ENCODE measurements at places on chromosomes 3 and 15. TPM values are rescaled to one million over a fixed set of nuclear protein-coding genes. Genes with fewer than 3 reads are reported as not detected.

ZNF860 gene
- total RNA-seq = 0.19 TPM

EFCC1 gene
- total RNA-seq = 0.37 TPM

GREM1 gene
- not detected for total RNA-seq

GP9 gene
- not detected for total RNA-seq

SLC38A3 gene
- total RNA-seq = not detected

CPLX3 gene
- 0.09 TPM for total RNA-seq

DNA sequence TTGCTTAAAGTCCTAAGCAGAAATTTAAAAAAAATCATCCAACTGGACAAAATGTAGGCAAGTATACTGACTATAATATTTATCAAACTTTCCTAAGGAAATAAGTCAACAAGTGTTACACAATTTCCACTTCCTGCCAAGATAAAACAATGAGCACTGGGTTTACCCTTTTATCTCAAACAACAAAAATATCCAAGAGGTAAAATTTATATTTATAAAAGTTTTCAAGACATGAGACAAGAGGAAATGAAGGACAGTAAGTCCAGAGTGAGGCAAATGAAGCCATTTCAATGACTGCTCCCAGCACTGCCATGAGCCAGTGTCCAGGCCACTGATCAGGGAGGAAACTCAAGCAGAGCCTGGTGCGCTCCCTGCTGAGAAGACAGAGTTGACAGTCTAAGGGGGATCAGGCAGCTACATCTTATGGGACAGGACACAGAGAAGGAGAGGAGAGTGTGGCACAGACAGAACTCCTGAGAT, 439.4 kb downstream of the RAP2B start:
- H3K27ac ChIP-seq = no peak overlapping the region
- no peaks in the 10 kb centered on the region for H3K27me3 ChIP-seq
- H3K36me3 ChIP-seq = no peaks in the 10 kb centered on the region
- no peaks in the 10 kb centered on the region for H3K4me1 ChIP-seq
- H3K4me3 ChIP-seq = no peak overlapping the region

- H3K27ac ChIP-seq = no peak overlapping the region
- no peak overlapping the region for H3K4me3 ChIP-seq
- H3K4me1 ChIP-seq = no peaks in the 10 kb centered on the region
- no peak for DNase-seq
Measured at GRCh38 chr15:99123713-99124451, 19.0 kb downstream of the SYNM start.

GRCh38 chr3:76400141-76400540, 614.8 kb upstream of the ZNF717 start:
- H3K27ac ChIP-seq = no peak overlapping the region
- no peaks in the 10 kb centered on the region for H3K27me3 ChIP-seq
- DNase-seq = no peak
- no peak overlapping the region for H3K4me3 ChIP-seq
- no peaks in the 10 kb centered on the region for H3K4me1 ChIP-seq

DNA sequence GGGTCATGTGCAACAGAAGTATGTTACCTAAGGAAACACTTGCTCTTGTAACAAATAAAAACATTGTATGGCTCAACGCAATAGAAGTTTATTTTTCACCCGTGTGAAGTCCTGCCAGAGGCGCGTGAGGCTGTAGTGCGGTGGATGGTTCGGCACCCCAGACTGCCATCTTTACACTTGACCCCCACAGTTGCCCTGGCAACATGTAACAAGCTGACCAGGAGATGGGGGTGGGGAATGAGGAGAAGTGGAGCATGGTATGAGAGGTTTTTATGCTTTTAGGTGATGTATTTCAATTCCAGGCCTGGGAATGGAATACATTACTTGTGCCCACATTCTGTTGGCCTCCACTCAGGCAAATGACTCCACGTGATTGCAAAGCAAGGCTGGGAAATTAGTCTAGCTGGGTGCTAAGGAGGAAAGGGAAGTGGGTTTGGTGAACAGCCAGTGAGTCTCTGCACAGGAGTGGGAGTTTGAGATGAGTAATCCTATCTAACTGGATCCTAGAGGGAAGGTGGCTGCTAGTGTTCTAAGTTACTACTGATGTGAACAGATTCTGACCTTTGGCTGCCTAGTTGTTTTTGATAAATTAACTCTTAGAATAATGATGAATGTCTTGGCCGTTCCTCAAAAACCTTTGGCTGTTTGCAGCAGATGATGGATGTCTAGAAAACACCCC, 33.8 kb upstream of the GREM1 start:
- peaks cover 9% of the 10 kb centered on the region for H3K4me1 ChIP-seq
- H3K4me3 ChIP-seq = no peak overlapping the region
- DNase-seq = no peak
- no peak overlapping the region for H3K27ac ChIP-seq
- no peaks in the 10 kb centered on the region for H3K27me3 ChIP-seq

- no peaks in the 10 kb centered on the region for H3K36me3 ChIP-seq
- peaks cover 35% of the 10 kb centered on the region for H3K27me3 ChIP-seq
- no peak overlapping the region for H3K27ac ChIP-seq
- no peak overlapping the region for H3K4me3 ChIP-seq
Measured at GRCh38 chr15:95329362-95329761, 1001.1 kb upstream of the NR2F2 start.

DNA sequence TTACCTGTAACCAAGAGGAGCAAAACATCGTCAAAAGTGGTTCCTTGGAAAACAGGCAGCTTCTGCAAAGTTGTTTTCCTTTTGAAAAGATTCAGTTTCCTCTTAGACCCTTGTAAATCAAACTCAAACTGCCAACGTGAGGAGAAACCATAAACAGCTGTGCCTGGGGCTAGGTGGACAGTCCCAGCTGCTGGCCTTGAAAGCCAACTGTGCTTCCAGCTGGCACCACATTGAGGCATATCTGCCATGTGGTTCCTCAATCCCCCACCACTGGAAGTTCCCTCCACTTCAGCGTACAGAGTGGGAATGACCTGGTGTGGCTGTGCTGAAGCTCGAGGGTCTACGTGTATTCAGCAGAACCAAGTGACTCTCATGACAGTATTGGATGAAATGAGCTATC, 40.9 kb downstream of the HRH1 start:
- H3K4me3 ChIP-seq = no peak overlapping the region
- peaks cover 14% of the 10 kb centered on the region for H3K4me1 ChIP-seq
- peak overlapping the region; percentile 68 for H3K27ac ChIP-seq
- no peaks in the 10 kb centered on the region for H3K27me3 ChIP-seq

DNA sequence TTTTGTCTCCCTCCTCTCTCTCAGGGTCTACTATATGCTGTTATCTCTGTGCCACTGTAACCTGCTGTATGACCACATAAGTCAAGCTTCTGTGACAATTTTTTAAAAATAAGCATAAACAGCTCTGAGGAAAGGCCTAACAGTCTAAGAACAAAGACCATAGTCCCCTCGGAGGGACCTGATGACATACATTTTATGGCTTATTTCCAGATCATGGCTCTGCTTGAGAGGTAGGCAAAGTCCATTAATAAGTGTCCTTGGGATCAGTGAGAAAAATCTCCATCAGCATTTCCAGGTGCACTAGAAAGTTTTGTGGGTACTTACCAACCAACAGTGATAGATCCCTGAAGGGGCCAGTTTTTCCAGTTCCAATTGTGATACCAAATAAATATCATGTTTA, 123.8 kb downstream of the TNIK start:
- H3K27ac ChIP-seq = no peak overlapping the region
- peaks cover 12% of the 10 kb centered on the region for H3K36me3 ChIP-seq
- no peak for DNase-seq
- peaks cover 18% of the 10 kb centered on the region for H3K4me1 ChIP-seq
- no peak overlapping the region for H3K4me3 ChIP-seq

DNA sequence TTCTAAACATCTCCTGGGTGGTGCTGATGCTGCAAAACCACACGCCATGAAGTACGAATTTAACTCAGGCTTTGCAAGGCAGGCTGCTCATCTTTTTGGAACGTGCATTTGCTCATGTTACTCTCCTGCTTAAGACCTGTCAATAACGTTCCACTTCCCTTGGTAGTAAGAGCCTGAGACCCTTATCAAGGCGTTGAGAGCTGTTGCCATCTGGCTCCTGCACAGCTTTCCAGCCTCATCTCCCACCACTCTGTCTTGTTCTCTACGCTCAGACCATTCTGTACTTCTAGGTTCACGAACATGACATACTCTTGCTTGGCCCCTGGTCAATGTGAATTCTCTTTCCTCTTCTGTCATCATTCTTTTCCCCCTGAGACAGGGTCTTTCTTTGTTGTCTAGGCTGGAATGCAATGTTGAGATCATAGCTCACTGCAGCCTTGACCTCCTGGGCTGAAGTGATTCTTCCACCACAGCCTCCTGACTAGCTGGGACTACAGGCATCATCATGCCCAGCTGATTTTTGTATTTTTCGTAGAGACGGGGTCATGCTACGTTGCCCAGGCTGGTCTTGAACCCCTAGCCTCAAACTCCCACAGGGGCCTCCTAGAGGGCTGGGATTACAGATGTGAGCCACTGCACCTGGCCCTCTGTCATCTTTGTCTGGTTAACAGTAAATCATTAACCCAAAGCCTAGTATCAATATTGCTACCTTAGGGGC, 202.8 kb downstream of the CADPS start:
- no peak overlapping the region for H3K4me3 ChIP-seq
- no peaks in the 10 kb centered on the region for H3K36me3 ChIP-seq
- no peak for DNase-seq

DNA sequence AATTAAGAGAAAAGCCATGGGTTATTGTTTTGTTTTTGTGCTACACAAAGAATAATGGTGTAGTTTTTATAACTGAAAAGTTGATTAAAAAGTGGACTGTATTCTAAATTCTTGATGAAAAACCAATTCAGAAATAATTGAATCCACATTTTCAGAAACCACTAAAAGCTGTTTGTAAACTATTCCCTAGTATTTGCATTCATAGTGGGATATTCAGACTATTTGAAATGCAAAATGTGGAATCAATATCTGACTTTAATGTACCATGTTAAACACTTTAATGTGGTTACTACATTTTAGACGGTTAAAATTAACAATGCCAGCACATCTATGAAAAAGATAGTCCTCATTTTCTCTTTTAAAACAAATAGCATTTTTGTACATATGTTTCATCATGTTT, 104.6 kb downstream of the ZIC4 start:
- DNase-seq = no peak
- H3K4me1 ChIP-seq = no peaks in the 10 kb centered on the region
- no peak overlapping the region for H3K27ac ChIP-seq

DNA sequence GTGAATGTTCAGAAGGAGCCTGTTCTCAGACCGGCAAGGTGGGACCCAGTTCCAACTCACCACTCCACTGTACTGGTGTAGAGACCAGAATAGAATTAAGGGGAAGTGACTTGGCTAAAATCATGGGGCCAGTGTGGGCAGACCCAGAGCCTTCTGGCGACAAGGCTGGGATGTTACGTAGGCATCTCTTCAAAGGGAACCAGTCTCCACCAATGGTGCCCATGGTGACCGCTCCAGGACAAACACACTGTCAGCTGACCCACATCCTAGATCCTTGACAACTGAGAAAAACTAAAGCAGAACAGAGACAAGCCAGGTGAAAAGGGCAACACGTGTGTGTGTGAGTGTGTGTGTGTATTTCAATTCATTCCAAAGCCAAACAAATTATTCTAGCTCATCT, 321.7 kb upstream of the FRG2C start:
- H3K4me1 ChIP-seq = no peaks in the 10 kb centered on the region
- H3K36me3 ChIP-seq = no peaks in the 10 kb centered on the region
- no peak overlapping the region for H3K27ac ChIP-seq
- peaks cover 3% of the 10 kb centered on the region for H3K27me3 ChIP-seq
- H3K4me3 ChIP-seq = no peak overlapping the region
- no peak for DNase-seq

GRCh38 chr3:29138171-29138570, 142.7 kb upstream of the RBMS3 start:
- H3K27me3 ChIP-seq = peaks cover 1% of the 10 kb centered on the region
- H3K4me1 ChIP-seq = peaks cover 6% of the 10 kb centered on the region
- DNase-seq = no peak
- no peak overlapping the region for H3K27ac ChIP-seq
- no peaks in the 10 kb centered on the region for H3K36me3 ChIP-seq

- DNase-seq = no peak
- H3K27ac ChIP-seq = no peak overlapping the region
- H3K4me1 ChIP-seq = no peaks in the 10 kb centered on the region
- H3K27me3 ChIP-seq = no peaks in the 10 kb centered on the region
Measured at GRCh38 chr3:26752466-26752865, 129.9 kb downstream of the LRRC3B start.

- no peak for DNase-seq
- H3K4me1 ChIP-seq = peaks cover 24% of the 10 kb centered on the region
- no peak overlapping the region for H3K4me3 ChIP-seq
- no peaks in the 10 kb centered on the region for H3K36me3 ChIP-seq
Measured at GRCh38 chr15:99614749-99615288, 49.0 kb downstream of the MEF2A start.

DNA sequence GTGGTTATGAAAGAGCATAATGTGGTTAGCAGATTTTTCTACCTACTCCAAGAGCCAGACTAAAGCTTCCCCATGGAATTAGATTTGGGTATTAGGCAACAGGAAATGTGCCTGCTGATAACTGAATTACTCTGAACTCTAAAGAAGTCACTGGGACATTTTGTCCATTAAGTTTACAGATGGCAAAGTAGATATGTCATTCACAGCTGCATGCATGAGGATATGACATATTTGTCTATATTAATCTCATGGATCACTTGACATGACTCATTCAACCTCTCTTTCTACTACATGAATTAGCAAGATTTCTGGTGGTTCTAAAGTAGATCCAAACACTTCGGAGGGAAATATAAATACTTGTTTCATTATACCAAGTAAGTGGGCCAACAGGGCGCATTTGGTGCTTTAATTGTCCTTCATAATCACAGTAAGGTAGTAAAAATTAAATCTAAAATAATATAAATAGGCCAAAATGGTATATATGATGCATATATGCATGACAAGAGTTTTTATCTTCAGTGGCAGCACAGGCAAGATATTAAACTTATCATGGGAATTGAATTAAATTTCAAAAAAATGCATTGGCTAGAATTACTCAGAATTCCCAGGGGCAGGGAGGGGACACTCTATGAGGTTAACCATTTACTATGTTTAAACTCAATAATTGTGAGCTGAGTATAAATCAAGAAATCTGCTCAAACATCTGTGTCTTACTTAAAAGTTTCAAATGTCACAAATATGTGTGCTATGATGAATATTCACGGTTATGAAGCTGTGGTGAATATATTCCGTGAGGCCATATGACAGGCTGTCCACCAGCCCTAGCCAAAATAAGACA, 365.3 kb upstream of the KCNMB2 start:
- DNase-seq = no peak
- no peaks in the 10 kb centered on the region for H3K4me1 ChIP-seq
- no peak overlapping the region for H3K27ac ChIP-seq
- H3K27me3 ChIP-seq = no peaks in the 10 kb centered on the region

- H3K36me3 ChIP-seq = no peaks in the 10 kb centered on the region
- H3K27me3 ChIP-seq = peaks cover 4% of the 10 kb centered on the region
- no peaks in the 10 kb centered on the region for H3K4me1 ChIP-seq
- H3K27ac ChIP-seq = no peak overlapping the region
Measured at GRCh38 chr15:37995461-37996347, 61.3 kb downstream of the TMCO5A start.
